ENCODE measurements at places on chromosomes 11 and 22.

DNA sequence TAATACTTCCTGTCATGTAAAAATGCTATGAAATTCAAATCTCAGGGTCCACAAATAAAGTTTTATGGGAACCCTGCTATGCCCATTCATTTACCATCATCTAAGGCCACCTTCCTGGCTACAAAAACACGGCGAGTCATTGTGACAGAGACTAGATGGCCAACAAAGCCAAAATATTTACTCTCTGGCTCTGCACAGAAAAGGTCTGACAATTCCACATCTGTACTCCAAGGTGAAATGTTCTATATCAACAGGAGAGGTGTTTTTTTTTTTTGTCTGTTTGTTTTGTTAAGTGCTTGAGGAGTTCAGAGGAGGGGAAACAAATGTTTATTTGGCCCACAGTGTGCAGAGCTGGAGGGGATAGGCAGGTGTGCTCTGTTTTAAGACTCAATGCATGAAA, 18.6 kb upstream of the TMA7B start:
- no peak for DNase-seq

DNA sequence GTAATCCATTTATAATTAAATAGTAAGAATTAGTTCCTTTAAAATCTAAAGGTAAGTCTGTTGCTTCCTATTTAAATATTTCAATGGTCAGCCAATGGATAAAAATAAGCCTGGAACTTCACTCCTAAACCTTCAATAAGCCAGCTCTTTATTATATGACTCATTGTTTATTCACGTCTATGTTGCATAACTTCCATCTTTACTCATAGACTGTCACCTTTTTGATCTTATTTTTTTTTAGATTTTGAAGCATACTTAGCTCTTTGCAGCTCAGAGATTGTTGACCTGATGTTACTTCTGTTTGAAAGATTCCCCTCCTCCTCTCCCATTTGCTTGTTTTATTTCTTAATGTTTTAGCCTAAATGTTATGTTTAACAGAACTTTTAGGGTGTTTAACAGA, 1571.2 kb upstream of the RAG2 start:
- no peak for DNase-seq

GRCh38 chr22:37020192-37020479, 594 bp downstream of the MPST start:
- DNase-seq, result no peak

GRCh38 chr22:44091021-44091721, 67.1 kb downstream of the PARVB start:
- no peak for DNase-seq

GRCh38 chr11:11563200-11563975, 58.4 kb downstream of the GALNT18 start:
- no peak for DNase-seq

GRCh38 chr11:87430821-87431220, 393.1 kb downstream of the TMEM135 start:
- DNase-seq, result no peak

DNA sequence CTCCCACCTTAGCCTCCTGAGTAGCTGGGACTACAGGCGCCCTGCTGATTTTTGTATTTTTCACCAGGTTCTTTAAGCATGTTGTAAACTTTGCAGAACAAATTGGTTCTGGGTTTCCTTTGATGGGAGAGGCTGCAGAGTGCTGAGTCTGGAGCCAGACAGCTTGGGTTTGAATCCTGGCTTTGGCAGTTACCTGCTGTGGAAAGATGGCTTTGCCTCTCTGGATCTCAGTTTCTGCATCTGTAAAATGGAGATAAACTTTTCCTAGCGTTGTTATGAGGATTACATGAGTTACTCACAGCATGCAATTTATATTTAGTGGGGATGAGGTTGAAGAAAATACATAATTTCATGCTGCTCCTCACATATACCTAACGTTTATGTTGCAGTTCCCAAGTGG, 19.1 kb downstream of the ZNRF3 start:
- DNase-seq, result no peak

DNA sequence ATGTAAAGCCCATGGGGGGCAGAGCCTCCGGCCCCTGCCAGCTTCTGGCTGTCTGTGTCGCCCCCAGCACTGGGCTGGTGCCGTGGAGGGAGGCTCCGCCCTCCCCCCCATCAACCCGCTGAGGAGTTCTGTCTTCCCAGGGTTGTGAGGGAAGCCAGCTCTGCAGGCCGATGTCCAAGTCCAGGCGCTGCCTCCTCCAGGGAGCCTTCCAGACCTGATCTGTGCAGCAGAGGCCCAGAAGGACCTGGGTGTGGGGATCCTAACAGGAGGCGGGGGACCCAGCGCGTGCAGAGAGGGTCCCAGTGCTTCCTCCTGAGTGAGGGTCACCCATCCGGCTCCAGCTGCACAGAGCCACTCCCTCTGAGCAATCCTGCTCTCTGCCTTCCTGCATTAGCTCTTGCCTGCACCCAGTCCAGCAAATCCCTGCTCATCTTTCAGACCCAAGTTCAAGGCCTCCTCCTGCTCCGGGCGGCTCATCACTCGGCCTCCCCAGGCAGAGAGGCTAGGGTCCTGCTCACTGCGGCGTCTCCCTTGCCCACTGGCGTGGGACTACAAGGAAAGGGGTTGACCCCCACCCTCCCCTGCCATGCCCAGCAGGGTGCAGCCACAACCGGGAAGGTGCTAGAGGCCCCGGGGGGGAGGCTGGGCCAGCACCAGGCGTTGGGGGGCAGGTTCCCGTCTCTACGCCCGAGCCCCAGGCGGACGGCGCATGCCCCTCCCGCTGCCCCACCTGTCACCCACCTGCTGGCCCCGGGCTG, 16.4 kb downstream of the PRR33 start:
- DNase-seq, result peak; percentile 56

DNA sequence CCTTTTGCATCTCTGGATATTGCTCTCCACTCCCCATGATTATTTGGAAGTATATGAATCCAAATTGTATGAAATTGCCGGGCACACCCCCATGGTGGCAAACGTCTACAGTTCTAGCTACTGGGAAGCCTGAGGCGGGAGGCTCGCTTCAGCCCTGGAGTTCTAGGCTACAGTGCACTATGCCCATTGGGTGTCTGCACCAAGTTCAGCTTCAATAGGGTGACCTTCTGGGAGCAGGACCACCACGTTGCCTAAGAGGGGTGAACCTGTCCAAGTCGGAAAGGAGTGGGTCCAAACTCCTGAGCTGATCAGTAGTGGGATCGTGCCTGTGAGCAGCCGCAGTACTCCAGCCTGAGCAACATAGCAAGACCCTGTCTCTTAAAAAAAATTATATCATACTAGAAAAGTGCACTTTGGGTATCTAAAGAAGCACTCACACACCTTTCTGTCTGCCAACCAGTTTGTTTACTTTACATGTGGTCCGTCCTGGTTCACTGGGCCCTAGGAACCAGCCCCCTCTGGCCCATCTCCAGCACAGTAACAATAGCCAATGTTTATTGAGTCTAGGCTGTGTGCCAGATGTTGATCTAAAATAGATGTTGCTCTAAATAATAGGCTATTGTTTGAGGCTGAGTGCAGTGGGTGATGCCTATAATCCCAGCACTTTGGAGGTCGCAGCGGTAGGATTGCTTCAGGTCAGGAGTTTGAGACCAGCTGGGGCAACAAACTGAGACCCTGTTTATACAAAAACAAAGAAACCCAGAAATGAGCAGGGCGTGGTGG, 16.4 kb upstream of the KAT5 start:
- peak; percentile 62 for DNase-seq

DNA sequence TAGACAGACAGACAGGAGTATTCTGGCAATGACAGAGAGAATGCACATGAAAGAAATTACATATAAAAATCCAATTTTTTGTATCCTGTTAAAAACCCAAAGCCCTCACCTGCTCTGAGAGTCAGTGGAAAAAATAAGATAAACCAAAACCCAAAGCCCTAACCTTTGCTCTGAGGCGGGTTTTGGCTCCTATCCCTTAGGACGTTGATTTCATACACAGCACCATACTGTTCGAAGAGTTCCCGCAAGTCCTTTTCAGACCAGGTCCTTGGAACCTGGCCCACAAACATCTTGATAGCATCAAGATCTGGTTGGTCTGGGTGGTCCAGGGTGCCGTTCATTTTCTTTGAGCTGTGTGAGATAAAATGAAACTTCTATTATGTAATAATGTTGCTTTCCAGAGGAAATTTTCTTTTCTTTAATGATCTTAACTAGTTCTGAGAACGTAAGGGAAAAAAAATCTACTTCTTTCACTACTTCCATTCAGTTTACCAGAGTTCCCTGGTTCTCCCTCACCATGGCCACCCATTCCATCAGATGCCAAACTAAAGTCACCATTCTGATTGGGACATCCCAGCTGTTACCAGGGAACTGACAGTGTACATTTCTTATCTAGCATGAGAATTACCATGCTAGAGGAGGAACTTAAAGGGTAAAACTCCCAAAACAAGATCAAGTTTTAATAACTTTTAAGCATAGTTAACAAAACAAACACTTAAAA, 39.9 kb upstream of the RAPSN start:
- no peak for DNase-seq

DNA sequence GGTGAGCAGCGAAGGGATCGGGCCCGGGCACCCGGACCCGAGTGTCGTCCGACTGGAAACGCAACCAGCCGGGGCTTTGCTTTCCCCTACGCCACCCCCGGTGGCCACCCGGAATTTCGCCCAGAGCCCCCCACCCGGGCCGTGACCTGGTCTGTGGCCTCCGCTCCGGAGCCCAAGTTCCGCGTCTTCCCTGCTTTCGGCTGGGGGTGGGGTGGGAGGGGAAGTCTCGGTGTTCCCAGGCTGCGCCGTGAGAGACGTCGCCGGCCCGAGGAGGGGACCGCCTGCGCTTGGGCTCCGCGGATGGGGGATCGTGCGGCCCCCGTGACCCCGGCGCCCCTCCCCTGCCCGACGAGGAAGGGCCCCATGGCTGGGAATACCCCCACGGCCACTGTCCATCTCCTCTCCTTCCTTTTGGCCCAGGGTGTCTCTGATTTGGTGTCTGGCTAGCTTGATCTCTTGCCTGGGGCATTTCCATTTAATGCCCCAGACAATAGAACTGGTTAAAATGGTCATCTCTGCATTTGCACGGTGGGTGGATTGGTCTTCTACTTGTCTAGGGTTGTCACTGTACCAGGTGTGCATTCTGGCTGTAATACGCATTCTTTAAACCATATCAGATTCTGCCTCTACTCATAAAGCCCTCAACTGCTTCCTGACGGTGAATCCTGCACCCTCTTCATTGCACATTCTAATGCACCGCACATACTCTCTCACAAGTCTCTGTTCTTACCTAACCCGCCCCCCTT, 789 bp downstream of the SIK2 start:
- DNase-seq, result peak; percentile 63

GRCh38 chr22:41360126-41360525, 21.6 kb upstream of the TEF start:
- DNase-seq, result no peak

DNA sequence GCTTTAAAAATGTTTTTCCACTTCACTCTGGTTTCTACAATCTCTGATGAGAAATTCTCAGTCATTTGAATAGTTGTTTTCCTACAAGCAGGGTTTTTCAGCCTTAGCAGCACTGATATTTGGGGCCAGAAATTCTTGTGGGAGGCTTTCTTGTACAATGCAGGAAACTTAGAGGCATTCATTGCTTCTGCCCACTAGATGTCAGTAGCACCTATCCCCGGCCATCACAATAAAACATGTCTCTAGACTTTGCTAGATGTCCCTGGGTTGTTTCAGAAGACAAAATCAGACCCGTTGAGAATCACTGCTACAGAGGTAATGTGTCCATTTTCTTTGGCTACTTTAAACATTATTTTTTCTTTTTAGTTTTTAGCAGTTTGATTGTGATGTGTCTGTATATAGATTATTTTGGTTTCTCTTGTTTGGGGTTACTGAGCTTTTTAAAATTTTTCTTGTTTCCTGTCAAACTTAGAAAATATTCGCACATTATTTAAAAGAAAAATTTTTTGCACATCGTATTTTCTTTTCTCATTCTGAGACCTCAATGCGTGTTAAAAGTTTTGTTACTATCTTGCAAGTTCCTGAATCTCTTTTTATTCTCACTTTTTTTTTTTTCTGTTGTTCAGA, 60.8 kb upstream of the CCDC179 start:
- no peak for DNase-seq

- no peak for DNase-seq
Measured at GRCh38 chr11:8031248-8032115, 44.3 kb downstream of the EIF3F start.

GRCh38 chr22:36520423-36520822, 8.5 kb downstream of the EIF3D start:
- no peak for DNase-seq

DNA sequence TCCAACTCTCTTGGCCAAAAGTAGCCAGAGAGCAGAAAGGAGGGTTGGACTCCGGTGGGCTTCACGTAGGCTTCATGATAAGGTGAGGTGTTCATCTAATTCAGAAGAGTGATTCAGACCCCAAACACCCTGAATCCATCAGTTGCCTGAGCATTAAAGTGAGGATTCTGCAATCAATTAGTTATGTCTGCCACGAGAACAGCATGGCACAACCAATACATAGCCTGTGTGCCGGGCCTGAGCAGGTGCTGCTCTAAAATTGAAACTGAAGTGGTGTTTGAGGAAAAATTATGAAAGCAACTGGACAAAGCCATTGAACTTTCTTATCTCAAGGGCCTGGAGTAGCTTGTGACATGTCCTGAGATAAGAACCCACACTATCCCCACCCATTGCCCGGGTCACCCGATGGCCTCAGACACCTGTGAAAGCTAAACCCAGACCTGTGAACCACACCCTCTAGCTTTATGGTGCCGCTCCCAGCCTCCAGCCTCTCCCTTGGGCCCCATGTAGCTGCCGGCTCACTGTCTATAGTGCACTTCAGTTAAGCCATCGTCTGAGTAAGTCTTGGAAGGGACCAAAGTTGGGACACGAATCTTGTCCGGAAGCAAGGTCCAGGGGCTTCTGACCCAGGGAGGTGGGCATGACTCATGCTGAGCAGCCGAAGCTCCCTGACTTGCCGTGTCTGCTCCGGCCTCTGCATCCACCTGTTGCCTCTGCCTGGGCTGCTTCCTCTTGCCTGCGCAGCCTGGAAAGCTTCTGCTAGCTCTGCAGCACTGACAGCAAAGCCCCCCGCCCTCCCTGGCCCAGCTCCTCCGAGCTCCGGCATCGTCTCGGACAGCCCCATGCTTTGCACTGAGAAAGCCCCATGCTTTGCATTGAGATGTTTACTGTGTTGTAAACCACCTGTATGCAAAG, 5.7 kb upstream of the MYEOV start:
- peak; percentile 11 for DNase-seq

GRCh38 chr22:42376711-42377554, 55.3 kb downstream of the NFAM1 start:
- DNase-seq, result peak; percentile 77

- DNase-seq, result no peak
Measured at GRCh38 chr11:100629671-100630070, 57.4 kb upstream of the ARHGAP42 start.

- no peak for DNase-seq
Measured at GRCh38 chr11:47907499-47907898, 59.3 kb upstream of the NUP160 start.

DNA sequence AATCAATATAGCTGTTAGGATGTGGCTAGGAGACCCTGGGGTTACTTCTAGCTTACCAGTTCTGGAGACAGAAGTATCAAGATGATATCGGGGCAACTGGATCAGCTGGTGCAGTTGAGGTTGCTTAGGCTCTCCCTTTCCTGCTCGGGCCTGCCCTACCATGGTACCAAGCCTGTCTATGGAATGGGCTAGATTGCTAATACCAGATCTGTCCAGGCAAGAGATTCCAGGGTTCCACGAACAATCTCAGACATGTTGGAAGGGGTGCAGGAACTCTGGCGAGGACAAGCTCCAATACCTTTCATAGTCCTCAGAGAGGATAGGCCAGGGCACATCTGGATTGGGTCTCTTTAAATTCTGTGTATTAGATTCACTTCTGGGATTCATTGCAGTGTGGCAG, 53.8 kb downstream of the ADM start:
- no peak for DNase-seq
